ENCODE measurements at places on chromosomes 5 and 9.

DNA sequence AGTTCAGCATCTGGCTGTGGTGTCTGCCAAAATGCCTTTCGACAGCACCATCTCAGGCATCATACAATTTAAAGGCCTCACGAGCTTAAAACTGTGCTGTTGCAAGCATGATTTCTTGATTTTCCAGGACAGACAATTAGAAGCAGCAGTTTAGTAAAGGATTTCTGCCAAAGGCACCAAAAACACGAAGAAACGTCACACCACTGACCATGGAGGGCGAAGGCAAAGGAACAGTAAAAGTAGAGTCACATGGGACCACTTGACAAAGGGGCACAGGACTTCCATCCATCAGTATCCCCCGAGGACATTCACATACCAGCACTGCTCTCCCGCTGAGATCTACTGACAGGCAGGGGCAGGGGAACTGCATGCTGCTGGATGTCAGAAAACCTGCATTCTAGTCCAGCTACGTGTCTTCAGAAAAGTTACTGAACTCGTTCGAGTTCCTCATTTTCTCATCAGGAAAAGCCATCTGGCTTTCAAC, 70.4 kb upstream of the FBXW11 start:
- H3K27me3 ChIP-seq, result no peaks in the 10 kb centered on the region
- H3K4me1 ChIP-seq, result no peaks in the 10 kb centered on the region
- no peaks in the 10 kb centered on the region for H3K36me3 ChIP-seq
- no peak overlapping the region for H3K27ac ChIP-seq
- no peak for DNase-seq

DNA sequence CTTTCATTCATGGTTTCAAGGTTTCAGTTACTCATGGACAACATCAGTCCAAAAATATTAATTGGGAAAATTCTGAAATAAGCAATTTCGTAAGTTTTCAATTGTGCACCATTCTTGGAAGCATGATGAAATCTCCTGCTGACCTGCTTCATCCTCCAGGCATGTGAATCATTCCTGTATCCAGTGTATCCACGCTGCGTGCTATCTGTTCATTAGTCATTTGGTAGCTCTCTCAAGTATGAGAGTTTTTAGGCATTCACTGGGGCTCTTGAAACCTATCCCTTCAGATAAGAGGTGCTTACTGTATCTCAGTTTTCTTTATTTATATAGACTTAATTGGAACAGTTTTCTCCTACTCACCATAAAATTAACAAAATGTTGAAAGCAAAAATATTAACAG, 293.0 kb downstream of the CDH12 start:
- no peaks in the 10 kb centered on the region for H3K4me1 ChIP-seq
- H3K27me3 ChIP-seq, result no peaks in the 10 kb centered on the region
- H3K27ac ChIP-seq, result no peak overlapping the region
- H3K36me3 ChIP-seq, result no peaks in the 10 kb centered on the region
- H3K4me3 ChIP-seq, result no peak overlapping the region

DNA sequence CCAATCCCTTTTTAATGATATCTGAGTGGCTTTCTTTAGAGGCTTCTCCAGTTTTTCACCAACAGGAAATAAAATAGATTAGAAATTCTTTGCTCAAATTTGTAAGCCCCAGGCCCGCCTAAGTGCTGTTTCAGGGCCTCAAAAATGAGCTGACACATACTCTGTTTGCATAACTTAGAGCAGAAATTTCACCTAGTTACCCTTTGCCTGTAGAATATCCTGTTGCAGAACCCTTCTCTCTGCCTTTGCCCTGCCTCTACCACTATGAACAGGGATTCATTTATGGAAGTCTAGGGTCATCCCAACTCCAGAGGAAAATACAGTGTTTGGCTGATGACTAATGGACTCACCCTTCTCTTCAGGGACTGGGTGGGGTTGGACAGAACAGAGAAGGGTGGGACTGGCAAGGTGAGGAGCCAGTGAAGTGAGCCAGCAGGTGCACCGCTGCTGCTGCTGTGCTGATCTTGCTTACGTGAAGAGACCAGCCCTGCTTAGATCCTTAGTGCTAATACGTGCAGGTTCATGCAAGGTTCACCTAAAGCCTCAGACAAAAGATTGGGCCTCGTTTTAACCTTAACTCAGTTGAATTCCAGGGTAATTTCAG, 22.8 kb downstream of the OSTF1 start:
- H3K27ac ChIP-seq, result no peak overlapping the region
- H3K4me3 ChIP-seq, result no peak overlapping the region
- no peak for DNase-seq
- H3K27me3 ChIP-seq, result no peaks in the 10 kb centered on the region
- no peaks in the 10 kb centered on the region for H3K36me3 ChIP-seq

- H3K4me1 ChIP-seq, result no peaks in the 10 kb centered on the region
- H3K27me3 ChIP-seq, result no peaks in the 10 kb centered on the region
- no peak overlapping the region for H3K27ac ChIP-seq
- H3K36me3 ChIP-seq, result no peaks in the 10 kb centered on the region
Measured at GRCh38 chr9:82020331-82020730, 31.8 kb downstream of the SPATA31D1 start.

GRCh38 chr5:4862500-4862899, 277.6 kb upstream of the ADAMTS16 start:
- H3K27ac ChIP-seq, result no peak overlapping the region
- H3K36me3 ChIP-seq, result no peaks in the 10 kb centered on the region
- H3K4me3 ChIP-seq, result no peak overlapping the region
- no peaks in the 10 kb centered on the region for H3K27me3 ChIP-seq

GRCh38 chr9:84121991-84122523, 141.5 kb downstream of the RMI1 start:
- H3K36me3 ChIP-seq, result no peaks in the 10 kb centered on the region
- H3K27me3 ChIP-seq, result no peaks in the 10 kb centered on the region
- DNase-seq, result no peak
- H3K4me3 ChIP-seq, result no peak overlapping the region

DNA sequence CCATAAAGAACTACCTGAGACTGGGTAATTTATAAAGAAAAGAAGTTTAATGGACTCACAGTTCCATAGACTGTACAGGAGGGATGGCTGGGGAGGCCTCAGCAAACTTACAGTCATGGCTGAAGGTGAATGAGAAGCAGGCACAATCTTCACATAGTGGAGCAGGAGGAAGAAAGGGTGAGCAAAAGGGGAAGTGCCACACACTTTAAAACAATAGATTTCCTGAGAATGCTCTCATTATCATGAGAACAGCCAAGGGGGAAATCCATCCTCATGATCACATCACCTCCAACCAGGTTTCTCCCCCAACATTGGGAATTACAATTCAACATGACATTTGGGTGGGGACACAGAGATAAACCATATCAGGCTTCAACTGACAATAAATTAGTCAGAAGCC, 664.9 kb downstream of the TAF11L14 start:
- no peak overlapping the region for H3K4me3 ChIP-seq
- no peak for DNase-seq
- no peaks in the 10 kb centered on the region for H3K36me3 ChIP-seq
- H3K4me1 ChIP-seq, result no peaks in the 10 kb centered on the region

GRCh38 chr9:13076616-13077015, 202.9 kb downstream of the MPDZ start:
- H3K4me1 ChIP-seq, result no peaks in the 10 kb centered on the region
- H3K27me3 ChIP-seq, result no peaks in the 10 kb centered on the region
- DNase-seq, result no peak
- no peak overlapping the region for H3K27ac ChIP-seq
- no peak overlapping the region for H3K4me3 ChIP-seq

DNA sequence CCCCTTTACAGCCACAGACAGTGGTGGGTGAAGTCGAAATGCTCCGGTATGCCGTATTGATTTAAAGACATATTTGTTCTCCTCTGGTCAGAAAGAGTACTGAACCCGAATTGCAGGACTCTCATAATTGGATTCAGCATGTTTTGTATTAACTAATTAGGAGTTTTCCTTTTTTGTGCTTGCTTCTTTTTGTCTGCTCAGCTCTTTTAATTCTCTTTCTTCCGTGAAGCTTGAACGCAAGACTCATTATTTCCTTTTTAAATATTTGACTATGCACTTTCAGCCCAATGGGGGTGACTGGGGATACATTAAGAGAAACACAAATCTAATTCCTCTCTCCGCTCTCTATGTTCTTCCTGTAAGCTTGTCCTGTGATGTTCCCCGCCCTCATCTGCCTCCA, 246.6 kb upstream of the IRX2 start:
- H3K36me3 ChIP-seq, result no peaks in the 10 kb centered on the region
- no peak overlapping the region for H3K27ac ChIP-seq
- H3K27me3 ChIP-seq, result no peaks in the 10 kb centered on the region
- no peaks in the 10 kb centered on the region for H3K4me1 ChIP-seq
- H3K4me3 ChIP-seq, result no peak overlapping the region

GRCh38 chr9:104831681-104832080, 67.8 kb downstream of the NIPSNAP3B start:
- no peak overlapping the region for H3K27ac ChIP-seq
- H3K4me1 ChIP-seq, result no peaks in the 10 kb centered on the region
- H3K4me3 ChIP-seq, result no peak overlapping the region
- no peaks in the 10 kb centered on the region for H3K36me3 ChIP-seq
- H3K27me3 ChIP-seq, result no peaks in the 10 kb centered on the region

DNA sequence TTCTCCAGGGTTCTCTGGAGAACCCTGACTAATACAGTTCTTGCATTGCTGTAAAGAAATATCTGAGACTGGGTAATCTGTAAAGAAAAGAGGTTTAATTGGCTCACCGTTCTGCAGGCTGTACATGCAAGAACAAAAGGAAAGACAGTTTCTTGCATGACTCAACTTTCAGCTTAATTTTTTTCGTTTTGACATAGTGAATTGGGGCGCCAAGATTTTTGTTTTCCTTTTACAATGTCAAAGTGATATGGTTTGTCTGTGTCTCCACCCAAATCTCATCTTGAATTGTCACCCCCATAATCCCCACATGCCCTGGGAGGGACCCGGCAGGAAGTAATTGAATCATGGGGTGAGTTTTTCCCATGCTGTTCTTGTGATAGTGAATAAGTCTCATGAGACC, 11.8 kb upstream of the CRHBP start:
- H3K4me3 ChIP-seq, result no peak overlapping the region
- H3K27me3 ChIP-seq, result no peaks in the 10 kb centered on the region
- H3K36me3 ChIP-seq, result no peaks in the 10 kb centered on the region
- no peak for DNase-seq
- no peak overlapping the region for H3K27ac ChIP-seq

Data from uterus (tissue), 4 donors.